Trophoblast cell (in vitro differentiated cells and primary cell): ENCODE measurements at places on chromosomes 5 and 9.

- DNase-seq = no peak
Measured at GRCh38 chr5:87029951-87030350, 237.7 kb upstream of the RASA1 start.

DNA sequence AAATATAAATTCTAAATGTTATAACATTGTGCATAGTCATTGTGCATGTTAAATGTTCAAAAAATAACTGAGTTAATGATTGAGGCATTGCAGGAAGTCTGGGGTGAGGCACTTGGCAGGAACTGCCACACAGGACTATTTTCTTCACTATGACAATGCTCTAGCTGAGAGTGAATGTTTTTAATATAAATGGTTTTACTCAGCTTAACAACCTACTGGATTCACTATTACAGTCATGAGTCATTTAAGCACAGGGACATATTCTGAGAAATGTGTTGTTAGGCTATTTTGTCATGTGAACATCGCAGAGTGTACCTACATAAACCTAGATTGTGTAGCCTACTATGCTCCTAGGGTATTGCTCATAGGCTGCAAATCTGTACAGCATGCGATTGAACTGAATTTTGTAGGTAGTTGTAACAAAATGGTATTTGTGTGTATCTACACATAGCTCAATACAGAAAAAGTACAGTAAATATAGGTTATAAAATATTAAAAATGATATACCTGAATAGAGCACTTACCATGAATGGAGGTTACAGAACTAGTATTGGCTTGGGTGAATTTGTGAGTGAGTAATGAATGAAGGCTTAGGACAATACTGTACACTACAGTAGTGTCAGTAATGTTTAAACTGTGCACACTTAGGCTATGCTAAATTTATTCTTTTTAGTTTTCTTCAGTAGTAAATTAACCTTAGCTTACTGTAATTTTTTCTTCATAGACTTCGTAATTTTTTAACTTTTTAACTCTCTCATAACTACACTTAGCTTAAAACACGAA lies 346.1 kb upstream of the PTGER4 start:
- DNase-seq = no peak

DNA sequence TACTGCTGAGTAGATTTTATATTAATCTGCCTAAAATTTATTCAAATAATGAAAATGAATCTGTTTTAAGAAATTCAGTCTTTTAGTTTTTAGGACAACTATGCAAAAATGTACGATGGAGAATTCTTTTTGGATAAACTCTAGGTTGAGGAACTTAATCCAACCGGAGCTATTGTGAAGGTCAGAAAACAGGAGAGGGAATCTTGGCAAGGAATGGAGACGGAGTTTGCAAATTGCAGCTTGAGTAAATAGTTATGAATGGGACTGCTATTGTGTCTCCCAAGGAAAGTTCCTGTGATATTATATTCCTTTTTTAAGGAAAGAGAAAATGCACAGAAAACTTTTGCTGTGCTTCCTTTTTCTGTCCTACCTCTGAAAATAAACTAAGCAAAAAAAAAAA lies 67.9 kb downstream of the IQGAP2 start:
- DNase-seq = no peak

- no peak for DNase-seq
Measured at GRCh38 chr5:136979131-136979530, 520.0 kb downstream of the SPOCK1 start.

DNA sequence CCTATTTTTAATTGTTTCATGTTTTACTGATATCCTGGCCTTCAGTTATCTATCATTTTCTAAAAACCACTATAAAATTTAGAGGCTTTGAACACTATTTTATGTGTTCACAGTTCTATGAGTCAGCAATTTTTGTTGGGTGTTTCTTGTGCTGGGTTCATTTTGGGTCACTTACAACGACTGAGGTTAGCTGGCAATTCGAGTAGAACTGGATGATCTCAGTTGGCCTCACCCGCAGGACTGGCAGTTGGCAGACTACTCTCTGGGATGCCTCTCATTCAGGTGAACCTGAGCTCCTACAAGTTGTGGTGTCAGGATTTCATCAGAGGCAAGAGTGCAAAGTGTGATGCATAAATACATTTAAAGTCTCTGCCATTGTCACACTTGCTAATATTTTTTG lies 151.0 kb upstream of the PAPPA start:
- DNase-seq = no peak

GRCh38 chr9:133901184-133901835 lies 90.8 kb downstream of the VAV2 start:
- peak; percentile 78 for DNase-seq

DNA sequence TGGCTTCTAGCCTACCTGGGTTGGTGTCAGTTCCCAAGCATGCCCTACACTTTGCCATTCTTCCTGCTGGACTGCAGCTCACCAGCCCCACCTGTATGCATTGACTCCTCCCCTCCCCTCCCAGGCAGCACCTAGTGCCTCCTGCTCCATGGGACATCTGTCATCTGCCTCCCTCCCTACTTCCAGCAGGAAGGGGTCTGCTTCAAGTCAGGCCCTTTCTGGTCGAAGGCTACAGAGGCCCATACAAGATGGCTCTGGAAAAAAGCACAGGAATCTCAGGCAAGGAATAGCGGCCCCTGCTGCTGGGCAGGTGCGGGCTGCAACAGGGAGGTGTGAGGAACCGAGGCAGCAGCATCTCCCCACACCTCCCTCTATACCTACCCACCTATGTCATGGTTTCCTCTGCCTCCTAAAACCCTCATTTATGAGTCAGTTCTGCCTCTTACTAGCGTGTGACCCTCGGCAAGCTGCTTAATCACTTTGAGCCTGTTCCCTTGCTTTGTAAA lies 19.7 kb downstream of the WWC1 start:
- DNase-seq = no peak

GRCh38 chr9:78035383-78035993 lies 3.9 kb upstream of the GNAQ start:
- peak; percentile 92 for DNase-seq

- DNase-seq = no peak
Measured at GRCh38 chr9:133533857-133534256, 647 bp upstream of the ADAMTSL2 start.

GRCh38 chr9:89367726-89368437 lies 49.6 kb downstream of the SECISBP2 start:
- no peak for DNase-seq

GRCh38 chr9:16335788-16336580 lies 534.5 kb downstream of the BNC2 start:
- peak; percentile 57 for DNase-seq

DNA sequence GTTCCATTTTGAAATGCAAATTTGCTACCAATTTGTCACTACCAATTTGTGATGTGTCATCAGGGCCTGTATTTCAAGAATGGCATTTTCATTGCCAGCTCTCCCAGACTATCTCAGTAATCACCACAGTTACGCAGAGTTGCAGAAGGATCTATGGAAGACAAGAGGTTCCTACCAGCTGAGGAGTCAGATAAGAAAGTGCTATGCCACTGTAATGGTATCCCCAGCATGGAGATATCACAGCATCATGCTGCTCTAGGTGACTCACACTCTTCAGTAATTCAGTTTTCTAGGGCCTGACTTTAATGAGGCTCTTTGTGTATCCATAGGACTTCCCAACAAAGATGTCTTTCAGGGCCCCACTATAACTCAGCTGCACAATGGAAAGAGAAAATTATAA lies 490.3 kb downstream of the ARHGEF28 start:
- DNase-seq = peak; percentile 33

- peak; percentile 82 for DNase-seq
Measured at GRCh38 chr9:130445268-130445983, 665 bp downstream of the ASS1 start.

GRCh38 chr5:2866662-2867372 lies 115.3 kb upstream of the IRX2 start:
- no peak for DNase-seq

DNA sequence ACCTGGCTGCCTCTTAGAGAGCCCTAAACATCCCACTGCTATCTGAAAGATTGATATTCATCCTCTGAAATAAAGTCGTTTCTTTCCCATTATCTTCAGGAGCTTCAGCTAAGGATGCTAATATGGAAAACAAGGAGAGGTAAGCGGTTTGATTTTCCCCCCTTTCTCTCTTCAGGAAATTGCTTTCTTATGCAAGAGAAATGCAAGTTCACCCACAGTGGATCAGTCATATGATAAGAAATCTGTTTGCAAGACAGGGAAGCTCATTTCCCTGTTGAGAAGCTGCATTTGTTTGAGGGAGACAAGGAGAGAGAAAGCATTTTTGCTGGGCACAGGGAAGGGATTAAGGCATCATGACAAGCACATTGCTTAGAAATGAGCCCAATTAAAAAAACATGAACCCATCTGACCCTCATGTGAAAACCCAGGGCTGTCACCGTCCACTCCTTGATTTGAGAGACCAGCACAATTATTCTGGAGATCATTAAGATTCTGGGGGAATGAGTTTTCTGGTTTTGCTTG lies 53.7 kb upstream of the BOD1 start:
- no peak for DNase-seq

- no peak for DNase-seq
Measured at GRCh38 chr9:109488791-109489492, 9.2 kb downstream of the PTPN3 start.

DNA sequence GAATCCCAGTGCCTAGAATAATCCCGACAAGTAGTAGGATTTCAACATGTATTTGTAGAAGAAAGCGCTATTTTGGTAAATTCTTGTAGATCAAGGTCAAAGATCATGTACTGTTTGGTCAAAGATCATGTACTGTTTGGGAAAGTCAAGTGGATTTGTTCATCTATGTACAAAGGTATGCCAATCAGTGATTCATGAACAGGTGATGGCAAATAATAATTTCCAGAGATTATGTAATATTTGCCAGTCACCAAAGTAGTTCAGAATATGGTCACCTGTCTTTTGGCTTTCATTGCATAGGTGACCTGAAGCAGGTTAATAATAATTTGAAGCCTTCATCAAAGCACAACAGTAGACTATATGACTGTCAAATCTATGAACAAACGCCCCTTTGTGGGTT lies 398.2 kb downstream of the EFNA5 start:
- DNase-seq = no peak
